ENCODE measurements at places on chromosomes 7 and 10.

GRCh38 chr10:80581469-80581835 lies 43.8 kb downstream of the SH2D4B start:
- DNase-seq = no peak

DNA sequence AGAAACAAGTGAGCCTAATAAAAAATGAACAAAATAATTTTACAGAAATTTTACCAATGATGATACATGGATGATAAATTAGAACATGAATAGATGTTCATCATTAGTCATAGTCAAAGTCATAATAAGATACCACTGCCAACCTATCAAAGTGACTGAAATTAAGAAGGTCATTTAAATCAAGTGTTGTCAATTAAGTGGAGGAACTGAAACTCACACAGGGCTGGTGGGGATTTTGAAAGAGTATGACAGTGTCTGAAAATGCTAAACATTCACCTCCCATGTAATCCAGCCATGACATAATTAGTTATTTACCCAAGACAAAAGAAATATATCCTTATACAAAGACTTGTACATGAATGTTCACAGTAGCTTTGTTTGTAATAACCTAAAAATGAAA lies 57.1 kb upstream of the DYNC1I1 start:
- DNase-seq = no peak

DNA sequence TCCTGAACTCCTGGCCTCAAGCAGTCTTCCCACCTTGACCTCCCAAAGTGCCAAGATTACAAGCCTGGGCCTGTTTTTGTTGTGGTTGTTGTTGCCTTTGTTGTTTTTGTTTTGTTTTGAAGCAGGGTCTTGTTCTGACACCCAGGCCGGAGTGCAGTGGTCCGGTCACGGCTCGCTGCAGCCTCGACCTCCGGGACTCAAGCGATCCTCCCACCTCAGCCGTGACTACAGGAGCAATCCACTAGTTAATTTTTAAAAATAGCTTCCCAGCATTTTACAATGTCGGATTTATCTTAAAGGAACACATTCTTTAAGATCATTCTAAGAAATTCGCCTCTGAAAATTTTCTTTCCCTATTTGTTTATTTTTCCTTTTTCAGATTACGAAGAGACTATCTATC lies 27.7 kb upstream of the AP5Z1 start:
- DNase-seq = no peak

DNA sequence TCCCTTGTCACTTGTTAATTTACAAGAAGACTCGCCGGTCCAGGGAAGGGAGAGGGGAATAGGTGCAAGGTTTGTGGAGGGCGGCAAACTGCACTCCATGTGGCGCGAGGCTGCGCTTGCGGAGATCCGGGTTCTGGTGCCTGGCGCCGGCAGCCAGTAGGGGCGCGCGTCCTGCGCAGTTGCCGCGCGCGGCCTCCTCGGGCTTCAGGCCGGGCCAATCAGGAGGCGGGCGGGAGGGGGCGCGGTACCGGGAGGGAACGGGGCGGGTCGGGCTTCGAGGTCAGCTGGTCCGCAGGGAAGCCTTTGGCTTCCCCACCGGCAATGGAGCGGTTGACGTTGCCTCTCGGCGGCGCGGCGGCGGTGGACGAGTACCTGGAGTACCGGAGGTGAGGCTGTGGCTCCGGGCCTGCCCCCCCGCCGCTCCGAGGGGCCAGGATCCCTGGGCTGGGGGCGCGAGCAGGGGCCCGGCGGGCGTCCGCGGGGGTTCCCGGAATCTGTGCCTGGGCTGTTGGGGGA lies at the start of gene FAM221A:
Gene FAM221A, plus strand, starts transcription at position 302 of the 516 bp plus-strand sequence. Its CDS starts 20 bp downstream, at position 322.
- DNase-seq = peak; percentile 69

DNA sequence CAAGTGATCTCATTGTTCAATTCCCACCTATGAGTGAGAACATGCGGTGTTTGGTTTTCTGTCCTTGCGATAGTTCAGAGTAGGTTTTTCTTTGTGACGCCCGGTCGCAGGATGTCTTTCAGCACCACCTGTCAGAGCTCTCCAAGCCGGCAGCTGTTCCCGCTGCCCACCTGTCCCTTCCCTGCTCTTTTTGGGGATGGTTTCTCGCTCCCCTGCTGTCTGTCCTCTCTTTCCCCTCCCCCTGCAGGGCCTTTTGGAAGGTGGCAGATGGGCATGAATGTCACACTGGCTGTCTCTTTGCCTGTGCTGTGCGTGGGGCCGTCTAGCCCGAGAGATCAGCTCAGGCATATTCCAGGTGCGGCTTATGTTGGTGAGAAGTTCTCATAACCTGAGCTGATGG lies 137.0 kb downstream of the GRK5 start:
- DNase-seq = no peak

DNA sequence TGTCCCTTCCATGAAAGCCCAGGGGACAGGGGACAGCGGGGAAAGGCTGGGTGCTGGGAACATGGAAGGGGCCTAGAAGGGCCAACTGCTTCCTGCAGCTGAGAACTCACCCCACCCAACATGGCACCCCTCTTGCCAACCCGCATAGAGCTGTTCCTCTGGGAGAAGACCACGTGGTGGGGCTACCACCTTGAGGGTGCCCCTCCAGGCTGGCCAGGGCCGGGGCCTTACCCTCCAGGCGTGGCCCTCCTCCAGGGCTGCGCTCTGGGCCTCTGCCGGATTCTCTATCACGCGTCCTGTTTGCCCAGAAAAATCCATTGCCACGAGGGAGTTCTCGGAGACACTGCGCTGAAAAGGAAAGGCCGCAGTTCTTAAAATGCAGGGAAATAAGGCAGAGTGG lies 39.9 kb upstream of the DDC start:
- no peak for DNase-seq

GRCh38 chr7:74473116-74473515 lies 19.4 kb downstream of the GTF2IRD1 start:
- no peak for DNase-seq

DNA sequence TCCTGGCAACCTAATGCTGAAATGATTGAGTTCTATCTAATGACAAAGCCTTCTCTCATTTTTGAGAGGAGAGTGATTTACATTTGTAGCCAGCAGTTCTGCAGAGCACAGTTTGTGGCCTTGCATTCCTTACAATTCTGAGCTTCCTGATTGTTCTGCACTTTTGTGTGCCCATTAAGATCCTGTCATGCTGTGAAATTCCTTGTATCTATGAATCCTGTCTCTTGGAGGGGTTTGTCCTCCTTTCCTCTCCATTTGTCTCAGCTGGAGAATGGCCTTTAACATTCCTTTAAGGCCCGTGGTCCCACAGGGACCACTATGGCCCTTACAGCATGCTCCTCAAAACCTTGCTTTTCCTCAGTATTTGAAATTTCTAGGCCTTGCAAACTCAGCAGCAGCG lies 10.4 kb downstream of the KLHL7 start:
- DNase-seq = peak; percentile 4

- no peak for DNase-seq
These were observed 21.0 kb downstream of the ELFN1 start for GRCh38 chr7:1691096-1691495.

DNA sequence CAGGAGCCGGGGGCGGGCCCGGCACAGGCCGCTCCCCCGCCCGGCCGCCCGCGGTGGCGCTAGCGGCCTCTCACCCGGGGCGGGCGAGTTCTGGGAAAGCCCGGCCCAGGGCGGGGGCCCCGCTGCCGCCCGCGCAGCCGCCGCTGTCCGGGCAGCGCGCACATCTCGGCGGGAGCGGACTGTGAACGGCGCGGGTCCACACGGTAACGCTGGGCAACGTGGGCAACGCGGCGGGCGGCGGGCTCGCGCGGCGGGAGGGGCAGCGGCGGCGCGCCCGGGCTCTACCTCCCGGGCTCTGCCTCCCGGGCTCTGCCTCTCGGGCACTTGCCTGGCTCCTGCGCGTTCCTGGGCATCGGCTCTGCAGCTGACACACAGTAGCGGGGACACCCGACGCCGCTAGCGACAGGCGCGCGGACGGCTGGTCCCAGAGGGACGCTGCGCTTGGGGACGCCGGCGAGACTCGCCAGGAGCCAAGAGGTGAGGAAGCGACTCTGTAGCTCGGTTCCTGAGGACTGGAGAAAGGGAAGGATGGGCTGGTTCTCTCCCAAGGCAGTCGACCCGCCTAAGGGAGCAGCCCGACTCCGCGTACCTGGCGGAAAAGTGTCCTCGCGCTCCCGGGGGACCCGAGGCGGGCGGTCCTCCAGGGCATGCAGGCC lies at the start of gene PLCE1:
Gene PLCE1, plus strand, starts transcription at position 150 of the 656 bp plus-strand sequence. CDS start 37,116 bp downstream, outside the sequence.
- peak; percentile 27 for DNase-seq

- no peak for DNase-seq
These were observed 720.9 kb downstream of the PARD3 start for GRCh38 chr10:34094146-34094696.

DNA sequence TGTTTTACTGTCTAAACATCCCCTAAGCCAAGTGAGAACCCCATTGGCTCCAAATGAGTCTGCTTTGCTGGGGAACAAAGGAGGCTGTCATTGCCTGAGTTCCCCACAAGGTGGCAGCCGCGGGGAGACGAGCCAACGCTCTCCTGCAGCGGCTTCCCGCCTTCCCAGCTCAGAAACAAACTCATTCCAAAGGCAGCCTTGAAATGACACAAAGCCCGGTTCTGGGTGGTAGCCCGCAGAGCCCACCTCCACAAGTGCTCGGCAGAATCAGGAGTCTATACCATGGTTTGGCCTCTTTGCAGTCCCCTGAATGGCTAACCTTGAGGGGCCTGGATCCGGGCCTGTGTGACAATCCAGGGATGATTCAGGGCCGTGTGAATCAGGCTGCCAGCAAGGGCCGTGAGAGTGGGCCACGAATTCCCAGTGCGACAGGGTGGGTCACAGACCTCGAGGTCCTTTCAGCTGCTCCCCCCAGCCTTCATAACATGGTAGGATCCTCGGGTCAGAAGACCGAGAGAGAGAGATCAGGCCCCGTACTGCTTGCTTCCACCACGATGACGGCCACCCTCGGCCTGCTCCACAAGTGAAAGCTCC lies 79.7 kb downstream of the DLG5 start:
- peak; percentile 68 for DNase-seq

DNA sequence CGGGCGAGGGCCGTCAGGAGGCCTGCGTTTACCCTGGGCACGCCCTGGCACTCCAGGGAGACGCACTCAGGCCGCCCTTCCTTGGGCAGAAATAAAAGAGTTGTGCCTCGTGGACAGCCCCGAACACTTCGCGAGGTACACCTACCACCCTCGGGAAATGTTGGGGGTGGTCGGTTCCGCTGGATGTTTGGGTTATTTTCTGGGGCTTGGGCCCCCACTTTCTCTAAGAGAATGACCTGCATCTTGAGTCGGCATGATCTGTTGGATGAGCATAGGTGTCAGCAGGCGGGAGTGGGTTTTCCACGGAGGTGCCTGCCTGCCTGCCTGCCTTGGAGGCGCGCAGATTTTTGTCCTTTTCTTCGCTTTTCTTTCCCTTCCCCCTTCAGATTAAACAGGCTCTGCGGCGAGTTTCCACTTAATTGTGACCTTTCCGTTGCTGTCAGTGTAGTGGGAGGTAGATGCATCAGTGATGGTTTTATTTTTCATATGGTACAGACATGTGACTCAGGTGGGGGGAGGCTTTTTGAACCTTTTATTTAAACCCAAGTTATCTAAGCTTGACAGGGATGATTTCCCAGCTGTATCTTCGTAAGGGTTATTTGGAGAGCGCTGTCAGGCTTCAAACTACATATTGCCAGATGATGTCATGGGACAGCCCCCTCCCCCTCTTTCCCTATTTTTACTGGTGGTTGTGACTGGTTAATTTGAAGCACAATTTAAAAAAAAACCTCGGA lies 661 bp downstream of the HECTD2 start:
- DNase-seq = peak; percentile 45

- DNase-seq = peak; percentile 2
These were observed 21.4 kb downstream of the SLC25A13 start for GRCh38 chr7:96300502-96300901.

DNA sequence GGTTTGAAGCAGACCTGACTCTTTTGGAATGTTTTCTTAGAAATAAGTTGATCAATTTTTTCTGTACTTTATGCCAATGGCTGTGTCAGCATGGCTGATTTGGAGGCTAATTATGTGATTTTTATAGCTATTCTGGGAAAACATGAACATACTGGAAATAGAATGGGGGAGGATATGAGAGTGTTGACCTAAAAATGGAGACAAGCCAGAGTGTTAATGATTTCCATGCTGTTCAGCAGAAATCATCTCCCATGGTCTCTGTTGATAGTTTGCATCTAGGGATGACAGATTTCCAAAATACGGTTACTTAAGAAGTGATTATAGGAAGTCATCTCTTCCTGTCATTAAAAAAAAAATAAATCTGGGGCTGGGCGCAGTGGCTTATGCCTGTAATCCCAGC lies 32.7 kb upstream of the DMTF1 start:
- DNase-seq = peak; percentile 28

All from fibroblast of skin of right quadriceps (primary cell).